ENCODE measurements at places on chromosomes 12 and 14.

DNA sequence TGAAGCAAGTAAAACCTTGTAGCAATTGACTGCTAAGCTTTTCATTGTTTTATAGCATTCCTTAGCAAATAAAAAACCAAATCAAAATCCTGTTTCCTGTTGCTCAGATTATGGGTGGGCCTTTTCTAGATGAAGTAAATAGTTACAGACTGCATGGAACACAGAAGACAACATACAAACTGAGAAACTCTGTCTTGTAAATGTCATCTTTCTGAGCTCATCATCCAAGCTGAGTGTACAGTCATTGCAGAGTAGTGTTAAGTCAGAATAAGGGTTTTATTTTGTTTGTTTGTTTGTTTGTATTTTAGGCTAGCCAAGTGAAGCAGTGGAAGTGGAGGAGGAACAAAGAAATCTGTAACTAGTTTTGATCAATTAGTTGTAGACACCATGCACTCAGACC is 24.4 kb upstream of the BTG1 start:
- no peak for DNase-seq

GRCh38 chr14:60488175-60488574 is 2.3 kb upstream of the C14orf39 start:
- no peak for DNase-seq

- no peak for DNase-seq
These were observed 874 bp downstream of the CDC42BPB start for GRCh38 chr14:103056322-103057027.

DNA sequence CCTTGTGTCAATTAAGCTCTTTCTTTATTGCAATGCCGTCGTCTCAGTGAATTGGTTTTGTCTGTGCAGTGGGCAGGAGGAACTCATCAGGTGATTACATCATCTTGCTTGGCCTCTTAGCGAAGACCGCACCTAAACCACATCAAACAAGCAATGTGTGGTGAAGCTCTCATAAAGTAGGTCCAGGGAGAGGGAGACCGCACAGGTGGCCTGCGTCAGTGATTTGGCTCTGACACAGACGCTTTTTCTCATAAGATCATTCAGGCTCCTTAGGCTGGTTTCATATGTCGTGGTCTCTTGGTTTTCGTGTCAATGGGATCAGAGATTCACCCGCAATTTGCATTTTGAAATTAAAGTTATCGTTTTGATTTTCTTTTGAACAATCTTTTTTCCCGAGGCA is 6.7 kb upstream of the TESC start:
- no peak for DNase-seq

GRCh38 chr12:3224530-3224903 is 147.3 kb downstream of the TSPAN9 start:
- DNase-seq, result no peak

DNA sequence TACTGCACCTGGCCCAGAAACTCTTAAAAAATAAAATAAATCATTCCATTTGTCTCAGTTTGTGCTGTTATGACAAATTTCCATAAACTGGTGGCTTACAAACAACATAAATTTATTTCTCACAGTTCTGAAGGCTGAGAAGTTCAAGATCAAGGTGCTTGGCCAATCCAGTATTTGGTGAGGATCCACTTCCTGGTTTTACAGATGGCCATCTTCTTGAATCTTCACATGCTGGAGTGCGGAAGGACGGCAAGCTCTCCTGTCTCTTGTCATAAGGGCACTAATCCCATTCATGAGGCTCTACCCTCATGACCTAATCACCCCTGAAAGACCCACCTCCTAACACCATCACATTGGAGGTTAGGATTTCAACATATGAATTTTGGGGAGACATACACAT is 29.9 kb upstream of the MYBPC1 start:
- no peak for DNase-seq

DNA sequence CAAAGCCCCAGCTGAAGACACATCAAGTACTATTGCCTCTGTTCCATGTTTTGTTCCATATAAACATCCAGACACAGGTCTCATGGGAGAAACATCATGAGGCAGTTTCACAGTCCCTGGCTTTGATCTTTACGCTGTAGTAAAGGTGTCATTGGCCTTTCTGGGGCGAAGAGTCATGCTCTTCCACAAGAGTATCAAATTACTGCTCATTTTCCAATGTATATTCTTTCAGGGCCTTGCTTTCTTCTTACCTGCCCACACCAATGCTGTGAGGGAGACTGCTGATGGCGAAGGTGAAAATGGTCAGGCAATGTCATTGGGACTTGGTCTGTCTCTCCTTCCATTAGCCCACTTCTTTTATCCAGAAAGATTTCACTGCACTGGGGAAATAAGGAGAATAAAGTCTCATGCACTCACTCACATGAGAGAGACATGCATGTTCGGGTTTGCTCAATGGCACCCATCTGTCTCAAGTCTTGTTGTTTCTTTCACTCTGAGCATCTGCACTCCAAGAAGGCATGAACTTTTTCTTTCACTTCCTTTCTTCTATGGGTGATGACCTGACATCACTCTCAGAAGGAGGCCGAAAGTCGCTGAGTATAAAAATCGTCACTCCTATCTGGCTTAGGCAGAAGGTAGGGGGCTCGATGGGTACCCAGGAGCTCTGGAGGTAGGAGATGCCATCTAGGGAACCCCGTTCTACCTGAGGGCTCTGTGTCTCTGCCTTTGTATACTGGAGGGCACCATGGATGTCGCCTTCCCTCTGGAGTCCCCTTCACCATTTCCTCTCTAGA is 1.3 kb upstream of the JDP2 start:
- no peak for DNase-seq

DNA sequence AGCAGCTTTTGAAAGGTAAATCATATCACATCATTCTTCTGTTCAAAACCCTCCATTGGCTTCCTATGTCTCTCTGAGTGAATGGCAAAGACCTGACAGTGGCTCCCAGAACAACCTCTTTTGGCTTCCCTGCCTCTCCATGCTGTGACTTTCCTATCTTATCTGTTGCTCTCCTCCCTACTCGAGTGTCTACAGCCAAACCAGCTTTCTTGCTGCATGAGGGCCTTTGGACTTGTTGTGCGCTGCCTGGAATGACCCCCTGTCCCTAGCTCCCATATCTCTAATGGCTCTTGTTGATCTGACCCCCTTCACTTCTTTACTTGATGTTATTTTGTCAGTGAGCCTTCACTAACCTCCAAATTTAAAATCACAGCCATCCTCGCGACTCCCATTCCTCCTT is 2.5 kb downstream of the SYNE2 start:
- no peak for DNase-seq

DNA sequence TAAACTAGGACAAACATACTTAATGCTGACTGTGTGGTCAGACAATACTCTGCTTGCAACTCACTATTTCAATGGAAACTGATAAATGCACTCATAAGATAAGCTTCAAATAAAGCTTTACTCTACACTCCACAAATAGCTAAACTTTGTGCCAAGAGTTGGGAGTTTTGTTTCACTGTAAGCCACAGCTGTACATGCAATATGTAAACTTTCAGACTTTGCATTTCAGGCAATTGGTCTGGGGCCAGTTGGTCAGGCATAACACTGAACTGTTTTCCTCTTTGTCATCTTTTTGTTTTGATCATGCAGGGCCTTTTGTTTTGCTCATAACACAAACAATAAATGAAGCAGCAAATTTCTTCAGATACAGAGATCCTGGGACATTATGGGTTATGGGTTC is 426.2 kb downstream of the IPO8 start:
- DNase-seq, result no peak

DNA sequence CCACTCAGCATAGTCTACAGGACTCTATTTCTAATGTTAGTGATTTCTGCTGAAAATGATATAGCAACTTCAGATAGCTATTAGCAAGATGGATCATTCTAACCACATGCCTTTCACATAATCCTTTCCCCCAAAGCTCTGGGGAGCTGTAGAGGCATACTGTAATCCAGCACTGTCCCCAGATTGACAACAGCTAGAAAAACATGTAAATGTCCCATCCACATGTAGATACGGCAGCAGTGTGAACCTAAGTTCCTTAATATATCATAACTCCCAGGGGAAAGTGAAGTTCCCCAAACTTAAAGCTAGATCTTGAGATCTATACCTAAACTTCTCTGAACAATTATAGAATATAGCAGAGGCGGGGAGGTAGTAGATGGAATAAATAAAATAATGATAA is 14.0 kb downstream of the ZNF664 start:
- DNase-seq, result no peak

DNA sequence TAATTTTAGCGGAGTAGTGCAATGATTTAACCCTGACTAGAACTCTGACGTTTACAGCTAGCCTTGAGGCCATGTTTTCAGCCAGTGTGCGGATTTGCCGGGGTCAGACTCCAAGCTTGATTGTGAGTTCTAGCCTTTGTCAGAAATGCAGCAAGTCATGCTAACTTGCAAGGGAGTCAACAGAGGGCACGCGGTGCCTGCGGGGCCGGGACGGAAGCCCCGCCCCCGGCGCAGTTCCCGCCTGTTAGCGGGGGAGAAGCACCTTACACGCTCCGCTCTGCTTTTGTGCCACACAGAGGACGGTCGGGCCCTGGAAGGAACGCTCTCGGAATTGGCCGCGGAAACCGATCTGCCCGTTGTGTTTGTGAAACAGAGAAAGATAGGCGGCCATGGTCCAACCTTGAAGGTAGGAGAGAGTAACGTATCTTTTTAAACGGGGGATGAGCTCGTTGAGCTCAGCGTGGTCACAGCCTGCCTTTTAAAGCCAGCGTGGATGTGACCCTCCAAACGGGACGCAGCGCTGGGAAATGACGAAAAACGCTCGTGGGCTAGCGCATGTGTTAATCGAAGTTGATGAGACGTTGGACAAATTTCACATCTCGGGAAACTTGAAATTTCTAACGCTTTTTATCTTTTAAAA is 14.8 kb upstream of the EID3 start:
- peak; percentile 17 for DNase-seq

GRCh38 chr12:129073157-129073915 is 220.1 kb downstream of the GLT1D1 start:
- DNase-seq, result no peak

DNA sequence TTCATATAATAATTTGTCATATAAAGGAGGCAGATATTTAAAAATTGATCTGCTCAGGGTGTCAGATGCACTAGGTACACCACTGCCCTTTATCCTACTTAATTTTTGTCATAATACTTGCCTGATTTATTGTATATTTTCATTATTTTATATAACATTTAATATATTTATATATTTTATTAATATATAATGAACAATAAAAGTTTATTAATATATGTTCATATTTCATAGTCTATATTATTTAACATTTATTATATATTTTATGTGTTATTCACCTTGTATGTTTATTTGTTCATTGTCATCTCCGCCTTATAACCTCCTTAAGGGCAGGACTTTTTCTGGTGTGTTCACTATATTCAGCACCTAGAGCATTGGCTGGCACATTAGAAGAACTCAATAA is 232.4 kb upstream of the AMIGO2 start:
- no peak for DNase-seq

- no peak for DNase-seq
These were observed 485.9 kb downstream of the APAF1 start for GRCh38 chr12:99130808-99131553.

- DNase-seq, result no peak
These were observed 6.3 kb downstream of the FBXL14 start for GRCh38 chr12:1587927-1588574.

GRCh38 chr12:32836710-32837109 is 59.9 kb downstream of the PKP2 start:
- no peak for DNase-seq

GRCh38 chr12:92068459-92068858 is 77.2 kb downstream of the BTG1 start:
- no peak for DNase-seq

DNA sequence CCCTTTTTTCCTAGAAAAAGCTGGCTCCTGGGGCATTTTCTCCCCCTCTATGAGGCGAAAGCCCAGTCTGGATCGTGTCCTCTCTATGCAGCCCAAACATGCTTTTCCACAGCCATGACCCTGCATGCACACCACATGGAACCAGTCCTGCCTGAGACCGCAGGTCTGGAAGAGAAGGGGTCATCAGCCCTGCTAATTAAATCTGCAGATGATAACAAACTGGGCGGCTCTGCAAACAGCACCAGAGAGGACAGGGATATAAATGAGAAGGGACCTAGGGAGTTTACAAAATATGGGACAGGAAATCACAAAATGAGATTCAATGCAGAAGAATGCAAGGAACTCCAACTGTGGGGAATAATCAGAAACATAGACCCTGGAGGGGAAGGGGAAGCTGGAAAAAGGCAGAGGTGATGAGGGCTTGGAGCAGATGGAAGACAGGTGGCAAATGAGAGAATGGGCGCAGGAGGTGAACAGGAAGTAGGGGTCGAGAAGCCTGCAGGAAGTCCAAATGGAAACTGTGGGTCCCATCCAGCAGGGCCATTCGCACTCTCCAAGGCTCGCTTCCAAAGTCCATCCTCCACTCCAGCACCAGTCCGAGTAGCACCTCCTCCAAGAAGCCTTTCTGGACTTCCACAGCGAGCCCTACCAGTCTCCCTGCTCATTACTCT is 76.3 kb downstream of the ANO2 start:
- no peak for DNase-seq

GRCh38 chr14:57833323-57833722 is 32.6 kb downstream of the SLC35F4 start:
- no peak for DNase-seq

GRCh38 chr12:27554421-27555186 is 30.6 kb downstream of the PPFIBP1 start:
- no peak for DNase-seq

DNA sequence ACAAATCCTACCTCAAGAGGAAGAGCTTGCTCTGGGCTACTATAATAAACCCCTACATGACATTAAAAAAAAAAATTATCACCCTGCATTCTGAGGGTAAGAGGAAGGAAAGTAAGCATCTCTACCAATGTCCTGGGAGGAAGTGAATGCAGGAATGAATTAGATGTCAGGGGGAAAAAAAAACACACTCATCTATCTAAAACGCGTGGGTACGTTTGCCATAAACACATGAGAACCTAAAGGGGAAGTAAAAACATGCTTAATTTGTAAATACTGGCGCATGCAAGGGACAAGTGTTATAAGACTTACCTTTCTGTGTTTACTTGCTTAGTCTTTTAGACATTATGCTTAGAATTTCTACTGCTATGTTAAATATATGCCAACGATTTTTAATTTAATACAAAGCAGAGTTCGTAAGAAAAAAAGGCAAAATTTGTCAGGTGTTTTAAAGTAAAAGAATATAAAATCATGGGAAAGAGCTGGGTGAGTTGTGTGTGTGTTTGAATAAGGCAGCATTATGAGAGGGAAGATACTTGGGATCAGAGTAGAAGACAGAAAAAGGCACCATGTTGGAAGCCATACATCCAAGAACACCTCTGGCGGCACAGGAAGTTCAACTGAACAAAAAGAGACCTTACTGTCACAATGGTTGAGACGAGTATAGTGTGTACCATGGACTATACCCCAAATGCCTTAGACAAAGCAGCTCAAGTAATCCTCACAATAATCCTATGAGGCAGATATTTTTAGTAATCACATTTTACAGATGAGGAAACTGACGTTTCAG is 1.5 kb downstream of the TMED8 start:
- DNase-seq, result no peak

DNA sequence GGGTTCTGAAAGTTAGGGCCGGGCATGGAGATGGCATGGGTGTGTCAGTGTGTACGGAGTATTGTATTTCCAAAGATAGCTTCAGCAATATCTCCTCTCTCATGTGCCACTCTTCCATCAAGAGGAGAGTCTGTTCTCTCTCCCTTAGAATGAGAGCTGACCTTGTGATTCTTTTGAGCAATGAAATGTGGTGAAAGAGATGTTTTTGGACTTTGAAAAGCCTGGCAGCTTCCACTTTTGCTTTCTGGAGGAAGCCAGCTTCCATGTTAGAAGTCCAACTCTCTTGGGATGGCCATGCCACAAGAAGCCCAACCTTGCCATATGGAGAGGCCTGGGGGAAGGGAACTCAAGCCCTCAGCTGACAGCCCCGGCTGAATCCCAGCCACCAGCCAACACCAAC is 72.4 kb upstream of the GZMB start:
- no peak for DNase-seq

- no peak for DNase-seq
These were observed 1.2 kb downstream of the WNT5B start for GRCh38 chr12:1630133-1630826.
